ENCODE measurements at places on chromosomes 5 and 9.

- no peak for DNase-seq
Observed at GRCh38 chr5:134236318-134236717, 10.4 kb upstream of the PPP2CA start.

DNA sequence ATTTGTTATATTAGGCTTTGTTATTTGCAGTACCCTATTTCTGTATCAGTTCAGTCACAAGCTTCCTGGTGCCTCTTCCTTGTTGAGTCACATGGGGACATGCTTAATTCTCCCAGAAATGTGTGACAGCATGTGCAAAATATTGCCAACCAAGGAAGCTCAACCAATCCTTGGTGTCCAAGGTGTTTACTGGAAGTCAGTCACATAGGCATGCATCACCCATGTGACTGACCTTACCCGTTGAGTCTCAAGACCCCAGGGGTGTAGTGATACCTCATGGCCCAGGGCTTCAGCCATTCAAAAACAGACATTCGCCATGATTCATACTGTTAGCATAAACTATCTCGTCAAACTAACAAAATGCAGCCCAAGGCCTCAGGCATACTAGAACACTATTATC is 9.3 kb upstream of the ANKDD1B start:
- DNase-seq: no peak

- DNase-seq: no peak
Observed at GRCh38 chr9:103361906-103362305, 366.8 kb downstream of the CYLC2 start.

GRCh38 chr9:134053941-134054761 is 13.7 kb downstream of the BRD3 start:
- no peak for DNase-seq

GRCh38 chr9:126750941-126751725 is 53.7 kb upstream of the ZBTB43 start:
- no peak for DNase-seq

- DNase-seq: no peak
Observed at GRCh38 chr9:129108805-129109536, 1.6 kb downstream of the CRAT start.

- no peak for DNase-seq
Observed at GRCh38 chr5:54909911-54910870, 75.2 kb downstream of the ESM1 start.

DNA sequence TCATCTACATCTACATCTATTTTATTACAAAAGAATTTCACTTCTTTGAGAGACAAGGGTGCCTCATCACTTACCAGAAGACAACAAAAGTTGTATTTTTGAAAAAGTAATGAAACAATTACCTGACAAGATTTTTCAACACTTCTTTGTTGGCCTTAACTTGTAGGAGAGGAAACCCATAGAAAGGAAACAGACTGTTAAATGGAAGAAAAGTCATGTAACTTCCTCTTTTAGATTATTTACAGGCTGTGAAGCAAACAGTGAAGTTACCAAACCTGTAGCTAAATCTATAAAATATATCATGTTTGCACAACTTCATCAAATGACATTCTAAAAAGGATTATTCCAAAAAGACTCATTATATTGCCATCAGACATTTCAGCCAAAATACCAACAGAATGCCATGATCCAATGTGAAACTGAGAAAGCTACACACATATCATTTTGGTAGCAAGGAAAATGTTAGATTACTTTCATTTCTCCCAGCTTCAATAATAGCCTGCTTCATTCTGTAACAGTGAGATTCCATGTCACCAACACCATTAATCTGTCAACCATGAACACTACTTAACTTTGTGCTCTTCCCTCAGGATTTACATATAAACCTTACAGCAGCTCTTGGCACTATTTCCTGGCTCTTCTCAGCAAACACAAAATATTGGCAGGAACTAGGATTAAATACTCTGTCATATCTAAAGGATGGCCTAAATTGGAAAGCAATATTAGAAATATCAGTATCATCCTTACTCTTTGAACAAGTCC is 122.5 kb downstream of the MCTP1 start:
- no peak for DNase-seq

DNA sequence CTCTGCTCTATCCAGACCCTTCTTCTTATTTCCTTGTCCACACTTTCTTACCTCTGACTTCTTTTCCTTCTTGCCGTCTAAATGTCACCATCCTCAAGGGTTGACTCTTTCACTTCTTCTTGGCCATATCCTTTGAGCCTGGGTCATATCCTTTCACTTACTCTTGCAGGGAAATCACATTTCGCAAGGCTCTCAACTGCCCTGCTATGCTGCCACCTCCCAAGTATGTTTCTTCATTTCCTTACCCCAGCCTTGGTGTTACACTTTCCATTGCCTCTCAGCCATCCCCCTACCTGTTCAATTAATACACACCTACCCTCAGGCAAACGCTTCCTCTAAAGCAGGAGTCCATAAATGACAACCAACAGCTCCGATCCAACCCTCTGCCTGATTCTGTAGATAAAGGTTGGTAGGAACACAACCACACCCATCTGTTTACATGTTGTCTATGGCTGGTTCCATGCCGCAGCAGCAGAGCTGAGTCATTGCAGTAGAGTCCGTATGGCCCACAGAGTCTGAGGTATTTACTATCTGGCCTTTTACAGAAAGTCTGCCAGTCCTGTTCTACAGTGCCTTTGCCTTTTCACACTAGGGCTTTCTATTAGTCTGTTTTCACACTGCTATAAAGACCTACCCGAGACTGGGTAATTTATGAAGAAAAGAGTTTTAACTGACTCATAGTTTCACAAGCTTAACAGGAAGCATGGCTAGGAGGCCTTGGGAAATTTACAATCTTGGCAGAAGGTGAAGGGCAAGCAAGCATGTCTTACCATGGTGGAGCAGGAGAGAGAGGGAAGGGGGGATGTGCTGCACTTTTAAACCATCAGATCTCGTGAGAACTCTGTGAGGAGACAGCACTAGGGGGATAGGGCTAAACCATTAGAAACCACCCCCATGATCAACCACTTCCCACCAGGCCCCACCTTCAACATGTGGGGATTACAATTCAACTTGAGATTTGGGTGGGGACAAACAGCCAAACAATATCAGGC is 97.9 kb downstream of the SV2C start:
- no peak for DNase-seq

DNA sequence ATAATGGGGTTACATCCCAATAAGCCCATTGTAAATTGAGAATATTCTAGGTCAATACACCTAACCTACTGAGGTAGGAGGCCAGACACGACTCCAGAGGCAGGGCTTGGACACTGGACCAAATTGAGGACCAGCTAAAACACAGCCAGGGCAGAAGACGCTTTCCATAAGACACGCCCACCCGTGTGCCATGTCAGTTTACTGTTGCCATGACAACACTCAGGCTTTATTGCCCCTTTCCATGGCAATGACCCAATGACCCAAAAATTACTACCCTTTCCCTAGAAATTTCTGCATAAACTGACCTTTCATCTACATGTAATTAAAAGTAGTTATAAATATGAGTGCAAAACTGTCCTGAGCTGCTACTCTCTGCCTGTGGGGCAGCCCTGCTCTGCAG is 31.5 kb downstream of the SLC22A4 start:
- DNase-seq: no peak

- DNase-seq: no peak
Observed at GRCh38 chr5:35618304-35618636, 607 bp downstream of the SPEF2 start.

GRCh38 chr5:179380211-179381035 is 35.2 kb upstream of the ADAMTS2 start:
- DNase-seq: no peak

DNA sequence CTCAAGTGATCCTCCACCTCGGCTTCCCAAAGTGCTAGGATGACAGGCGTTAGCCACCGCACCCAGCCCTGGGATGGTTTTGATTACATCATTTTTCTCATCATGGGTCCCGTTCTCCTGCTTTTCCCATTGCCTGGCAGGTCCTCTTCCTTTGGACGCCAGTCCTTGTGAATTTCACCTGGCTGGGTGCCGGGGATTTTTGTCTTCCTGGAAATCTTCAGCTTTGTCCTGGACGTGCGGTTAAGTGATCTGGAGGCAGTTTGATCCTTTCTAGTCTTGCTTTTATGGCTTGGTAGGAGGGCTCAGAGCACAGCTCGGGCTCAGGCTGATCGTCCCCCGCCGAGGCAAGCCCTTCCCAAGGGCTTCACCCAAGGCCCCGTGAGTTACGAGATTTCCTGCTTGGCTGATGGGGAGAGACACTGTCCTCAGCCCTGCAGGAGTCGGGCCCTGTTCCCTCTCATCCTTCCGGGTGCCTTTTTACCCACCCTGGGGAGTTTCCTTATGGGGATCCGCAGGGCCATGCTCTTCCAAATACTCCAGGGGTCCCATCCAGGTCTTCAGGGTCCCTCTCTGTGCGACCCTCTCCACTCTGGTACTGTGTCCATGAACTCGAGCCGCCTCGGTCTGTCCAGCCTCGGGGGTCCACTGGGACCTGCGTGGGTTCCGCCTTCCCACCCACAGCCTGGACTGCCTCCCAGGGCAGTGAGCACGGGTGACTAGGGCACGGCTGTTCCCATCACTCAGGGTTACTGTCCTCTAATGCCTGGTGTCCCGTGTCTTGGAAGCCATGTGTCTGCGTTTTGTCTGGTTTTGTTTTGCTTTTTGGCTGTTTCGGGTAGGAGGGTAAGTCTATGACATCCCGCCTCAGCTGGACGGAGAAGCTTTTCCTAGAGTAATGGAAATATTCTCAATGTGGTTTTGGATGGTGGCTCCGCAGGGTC is 22.3 kb upstream of the EGFL7 start:
- DNase-seq: no peak

DNA sequence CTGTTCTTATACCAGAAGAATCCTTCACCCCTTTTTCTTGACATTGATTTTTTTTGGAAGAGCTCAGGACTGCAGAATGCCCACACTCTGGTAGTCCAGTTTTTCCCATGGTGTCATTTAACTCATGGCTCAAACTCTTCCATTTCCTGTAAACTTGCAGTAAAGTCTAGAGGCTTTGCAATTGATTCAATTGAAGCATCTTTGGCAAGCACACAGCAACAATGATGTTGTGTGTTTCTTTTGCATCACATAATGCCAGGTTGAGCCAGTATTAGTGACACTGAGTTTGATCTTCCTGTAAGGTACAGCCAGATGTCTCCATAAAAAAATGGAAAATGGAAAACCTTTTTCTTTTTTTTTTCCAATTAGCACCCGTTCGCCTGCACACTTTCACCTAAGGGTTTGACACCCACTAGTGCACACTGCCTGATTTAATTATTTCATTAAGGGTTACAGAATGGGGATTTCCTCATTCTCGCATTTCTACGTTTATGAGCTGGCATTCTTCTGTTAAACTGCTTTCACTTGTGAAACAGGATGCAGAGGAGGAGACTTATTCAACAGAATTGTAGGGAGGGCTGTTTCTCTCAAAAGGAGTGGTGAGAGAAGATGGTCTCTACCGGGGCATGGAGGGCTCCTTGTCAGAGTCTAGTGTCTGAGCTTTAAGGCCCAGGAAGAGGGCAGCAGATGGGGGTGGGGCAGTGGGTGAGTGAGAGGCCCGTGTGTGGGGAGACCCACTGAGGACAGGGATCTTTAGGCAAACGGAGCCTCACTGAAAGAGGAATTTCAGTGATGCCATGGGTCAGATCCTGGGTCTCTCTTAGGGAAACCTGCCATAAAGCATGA is 2.2 kb upstream of the S1PR3 start:
- peak; percentile 56 for DNase-seq

- no peak for DNase-seq
Observed at GRCh38 chr5:92309336-92309991, 926.3 kb upstream of the ARRDC3 start.

DNA sequence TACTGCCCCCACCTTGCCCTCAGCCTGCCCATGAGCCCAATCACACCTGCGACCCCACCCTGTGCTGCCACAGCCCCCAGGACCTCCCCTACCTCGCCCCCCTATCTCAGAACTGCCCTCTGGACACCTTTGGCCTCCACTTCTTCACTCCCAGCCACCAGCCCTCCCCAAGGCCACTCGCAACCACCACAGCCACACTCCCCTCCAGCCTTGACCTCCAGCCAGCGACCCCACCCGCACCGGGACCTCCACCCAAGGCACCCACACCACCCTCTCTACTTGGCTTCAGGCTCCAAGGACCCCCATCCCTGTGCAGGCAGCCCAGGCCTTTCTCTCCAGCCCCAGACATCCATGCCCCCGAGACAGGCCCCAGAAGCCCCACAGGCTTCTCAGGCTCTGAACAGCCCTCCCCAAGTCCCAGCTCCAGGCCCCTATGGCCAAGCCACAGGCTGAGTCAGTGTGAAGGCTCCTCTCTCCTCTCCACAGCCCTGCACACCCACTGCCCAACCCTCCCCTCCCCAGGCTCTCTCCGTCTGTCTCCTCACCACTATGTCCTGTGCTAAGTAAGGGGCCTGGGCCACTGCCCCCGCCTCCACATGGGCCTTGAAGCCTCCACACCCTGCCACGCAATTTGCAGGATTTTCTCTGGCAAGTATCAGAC is 2.0 kb downstream of the AK1 start:
- DNase-seq: no peak

GRCh38 chr9:28688172-28688571 is 1114.9 kb upstream of the C9orf72 start:
- DNase-seq: no peak

GRCh38 chr9:6793203-6793602 is 35.4 kb downstream of the KDM4C start:
- DNase-seq: no peak

DNA sequence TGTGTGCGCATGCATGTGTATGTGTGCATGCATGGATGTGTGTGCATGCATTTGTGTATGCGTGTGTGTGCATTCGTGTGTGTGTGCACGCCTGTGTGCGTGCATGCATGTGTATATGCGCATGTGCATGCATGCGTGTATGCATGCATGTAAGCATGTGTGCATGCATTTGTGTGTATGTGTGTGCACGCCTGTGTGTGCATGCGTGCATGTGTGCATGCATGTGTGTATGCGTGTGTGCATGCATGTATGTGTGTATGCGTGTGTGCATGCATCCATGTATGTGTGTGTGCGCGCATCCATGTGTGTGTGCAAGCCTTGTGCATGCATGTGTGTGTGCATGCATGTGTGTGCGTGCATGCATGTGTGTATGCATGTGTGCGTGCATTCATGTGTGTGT is 276.8 kb downstream of the PBX3 start:
- no peak for DNase-seq

DNA sequence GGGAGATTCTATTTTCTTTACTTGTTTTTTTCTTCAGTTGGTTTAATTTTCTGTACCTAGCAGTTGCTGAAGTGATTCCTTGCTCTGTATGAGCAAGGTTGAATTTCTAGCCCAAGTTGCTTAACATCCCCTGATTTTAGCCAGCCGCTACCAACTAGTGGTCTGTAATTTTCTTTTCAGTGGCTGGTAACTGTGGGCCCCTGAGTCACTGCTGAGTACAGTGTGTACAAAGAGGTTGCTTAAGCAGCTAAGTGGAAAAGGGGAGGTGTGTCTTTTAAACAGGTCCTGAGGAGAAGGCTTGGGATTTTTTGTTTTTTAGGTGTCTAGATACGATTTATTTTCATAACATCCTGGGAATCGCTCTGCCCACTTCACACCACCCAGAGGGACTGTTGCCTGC is 254.7 kb downstream of the NR3C1 start:
- no peak for DNase-seq

- no peak for DNase-seq
Observed at GRCh38 chr5:18079831-18080230, 445.6 kb downstream of the TAF11L14 start.

Data from GM04503 (cell line).